ENCODE measurements at places on chromosomes 13 and 19.

GRCh38 chr19:3631053-3631861 lies 4.7 kb upstream of the CACTIN start:
- DNase-seq: no peak

GRCh38 chr19:14835011-14835410 lies at the start of the genes OR7A5 and OR7C1:
OR7A5 (minus strand) TSS chr19:14835185; CDS start chr19:14828241, 6,944 bp downstream.
OR7C1 (minus strand) TSS chr19:14835185; CDS start chr19:14800136, 35,049 bp downstream.
- DNase-seq: no peak

GRCh38 chr13:112968910-112969691 lies at the start of gene MCF2L:
MCF2L (plus strand) TSS chr13:112969214; CDS start chr13:112969380, 166 bp downstream.
- peak; percentile 45 for DNase-seq

- DNase-seq: no peak
These were observed 5.6 kb downstream of the LYL1 start for GRCh38 chr19:13097033-13097462.

DNA sequence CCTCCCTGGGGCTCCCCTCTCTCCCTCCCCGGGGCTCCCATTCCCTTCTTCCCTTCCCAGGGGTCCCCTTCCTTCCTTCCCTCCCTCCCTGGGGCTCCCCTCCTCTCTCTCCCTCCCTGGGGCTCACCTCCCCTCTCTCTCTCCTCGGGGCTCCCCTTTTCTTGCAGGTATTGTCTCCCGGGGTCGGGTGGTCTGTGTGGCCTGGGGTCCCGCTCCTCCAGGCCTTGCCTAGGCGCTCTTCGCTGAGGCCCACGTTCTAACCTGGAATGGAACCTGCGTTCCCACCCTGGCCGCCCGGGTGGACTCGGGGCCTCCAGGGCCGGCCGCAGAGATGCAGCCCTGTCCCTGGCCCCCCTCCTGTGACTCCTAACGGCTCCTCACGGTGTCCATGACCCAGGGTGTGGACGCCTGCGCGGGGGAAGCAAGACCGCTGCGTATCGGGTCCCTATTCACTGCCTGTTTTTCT lies 940 bp upstream of the DCUN1D2 start:
- DNase-seq: no peak

Measured in activated CD4-positive, alpha-beta T cell treated with anti-CD3 and anti-CD28 coated beads, Interleukin-10, Interleukin-2, amounts not matched to agents 100 ng/mL and 50 ng/mL, durations not matched to agents 16 hours and 8 hours (primary cell).